DND-41 (cell line): ENCODE measurements at places on chromosomes 2 and 18.

DNA sequence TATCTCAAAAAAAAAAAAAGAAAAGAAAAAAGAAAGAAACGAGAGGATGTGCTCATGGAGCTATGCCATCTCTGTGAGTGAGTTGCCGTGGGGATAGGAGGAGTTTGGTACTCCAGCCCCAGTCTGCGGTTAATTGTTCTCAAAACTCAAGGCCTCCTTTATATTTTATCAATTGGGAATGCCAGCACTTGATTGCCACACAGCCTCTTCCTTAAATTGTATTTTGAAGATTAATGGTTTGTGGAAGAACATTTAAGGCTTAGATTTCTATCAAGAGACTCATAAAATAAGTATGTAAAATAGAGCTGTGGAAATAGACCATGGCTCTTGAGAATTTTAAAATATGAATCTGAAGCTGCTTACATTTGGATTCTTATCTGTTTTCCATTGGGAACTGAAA, 29.8 kb downstream of the KCNE4 start:
- DNase-seq = no peak

DNA sequence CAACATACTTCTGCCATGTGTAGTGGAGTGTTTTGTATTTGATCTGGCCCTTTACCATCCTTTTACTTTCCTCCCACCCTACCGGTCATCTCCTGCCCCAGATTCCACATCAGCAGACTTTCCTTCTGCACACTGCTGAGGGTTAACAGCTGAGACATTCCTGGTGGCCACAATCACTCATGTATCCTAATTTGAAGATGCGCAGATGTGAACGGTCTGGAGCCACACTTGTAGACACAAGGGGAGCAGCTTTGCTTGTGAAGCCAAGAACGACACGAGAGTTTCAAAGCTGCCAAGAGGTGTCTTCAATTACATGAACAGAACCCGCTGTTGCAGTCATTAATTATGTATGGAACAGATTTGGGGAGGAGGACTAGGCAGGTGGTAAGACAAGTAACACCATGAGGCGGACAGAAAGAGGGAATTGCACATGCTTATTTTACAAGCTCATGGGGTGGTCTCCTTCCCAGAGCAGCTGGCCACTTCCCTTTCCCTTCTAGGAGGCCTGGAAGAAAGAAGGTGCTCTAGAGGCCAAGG, 260.7 kb upstream of the KLHL29 start:
- no peak for DNase-seq

GRCh38 chr2:160293391-160294091, 93.5 kb upstream of the ITGB6 start:
- no peak for DNase-seq

DNA sequence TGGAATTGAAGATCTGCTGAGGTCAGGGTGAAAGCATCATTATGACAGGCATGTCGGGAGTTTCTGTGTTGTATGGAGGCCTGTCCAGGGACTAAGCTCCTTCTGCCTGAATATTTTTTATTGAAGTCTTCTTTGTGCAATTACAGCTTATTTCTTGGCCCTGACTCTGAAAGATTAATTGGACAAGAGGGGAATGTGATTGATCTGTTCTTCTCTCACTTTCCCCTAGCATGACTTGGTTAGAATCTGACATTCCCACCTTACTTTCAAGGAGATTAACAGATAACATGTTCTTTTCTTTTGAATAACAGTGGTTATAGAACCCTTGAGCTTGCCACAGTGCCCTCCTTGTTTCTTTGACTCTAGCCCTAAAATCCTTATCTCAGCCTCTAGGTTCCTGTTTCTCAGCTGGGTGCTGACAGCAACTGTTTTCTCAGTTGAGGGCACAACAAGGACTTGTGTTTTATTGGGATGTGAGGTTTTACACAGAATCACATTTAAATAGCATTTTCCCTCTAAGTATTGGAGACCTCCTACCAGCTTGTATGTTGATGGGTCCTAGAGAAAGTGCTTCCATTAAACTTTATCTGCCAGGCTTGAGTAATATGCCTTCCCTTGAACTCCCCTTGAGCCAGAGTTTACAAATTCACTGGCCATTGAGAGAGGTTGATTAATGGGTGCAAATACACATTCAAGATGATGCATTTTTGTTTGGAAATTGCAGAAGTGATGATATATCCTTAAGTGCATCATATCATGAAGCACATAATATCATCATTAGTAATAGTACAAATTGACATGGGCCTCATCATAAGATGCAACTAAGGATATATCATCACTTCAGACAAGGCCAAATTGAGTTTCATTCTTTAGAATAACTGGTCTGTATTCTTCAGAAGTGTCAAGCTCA, 12.5 kb downstream of the TTLL4 start:
- DNase-seq = no peak

DNA sequence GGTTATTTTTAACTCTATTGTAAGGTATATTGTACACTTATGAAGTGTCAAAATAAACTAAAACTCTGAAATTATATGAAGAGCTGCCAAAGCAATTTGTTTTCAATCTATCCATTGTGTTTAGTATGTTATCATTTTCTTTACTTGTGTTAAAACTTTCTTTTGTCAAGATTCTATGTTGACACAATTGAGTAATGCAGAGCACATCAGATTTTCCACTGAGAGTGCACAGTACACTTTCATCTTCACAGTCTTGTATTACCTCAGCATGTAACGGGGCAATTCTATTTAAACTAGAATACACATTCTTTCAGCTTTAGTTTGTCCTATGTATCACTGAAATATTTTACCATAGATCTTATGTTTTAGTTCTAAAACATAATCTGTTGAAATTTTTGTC, 304.4 kb upstream of the ZC3H15 start:
- no peak for DNase-seq

DNA sequence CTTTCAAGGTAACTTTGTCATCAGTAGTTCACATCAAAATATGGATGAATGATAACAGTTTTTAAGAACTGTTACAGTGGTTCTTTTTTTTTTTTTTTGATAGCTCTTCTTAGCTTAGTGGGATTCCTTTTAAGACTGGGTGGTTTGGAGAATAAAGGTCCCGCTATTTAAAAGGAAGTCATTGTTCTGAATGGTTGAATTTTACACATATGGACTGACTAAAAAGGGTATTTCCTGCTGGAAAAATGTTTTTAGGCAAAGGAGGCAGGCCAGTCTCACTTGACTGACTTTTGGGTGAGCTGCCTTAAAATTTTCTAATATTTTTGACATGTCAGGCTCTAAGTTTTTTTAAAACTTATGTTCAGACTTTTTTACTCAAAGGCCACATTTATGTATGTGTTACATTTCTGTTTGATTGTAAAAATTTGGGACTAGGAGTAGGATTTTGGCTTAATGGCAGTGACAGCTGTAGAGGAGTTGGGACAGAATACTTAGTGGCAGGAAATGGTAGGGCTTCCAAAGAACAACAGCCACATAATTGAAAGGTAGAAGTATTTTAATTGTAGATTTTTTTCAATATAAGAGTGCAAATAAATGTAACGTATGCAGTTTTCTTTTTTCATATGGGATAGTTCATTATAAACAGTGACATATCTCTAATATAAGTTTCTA, 13.7 kb downstream of the VAPA start:
- DNase-seq = no peak

GRCh38 chr2:223100061-223100511, 48.1 kb downstream of the KCNE4 start:
- no peak for DNase-seq

- DNase-seq = no peak
These were observed 36.1 kb upstream of the LYPD6B start for GRCh38 chr2:149002378-149002890.

- no peak for DNase-seq
These were observed 18.2 kb upstream of the HMSD start for GRCh38 chr18:63930773-63931354.

- no peak for DNase-seq
These were observed 143.2 kb downstream of the TMEFF2 start for GRCh38 chr2:192051533-192051932.

DNA sequence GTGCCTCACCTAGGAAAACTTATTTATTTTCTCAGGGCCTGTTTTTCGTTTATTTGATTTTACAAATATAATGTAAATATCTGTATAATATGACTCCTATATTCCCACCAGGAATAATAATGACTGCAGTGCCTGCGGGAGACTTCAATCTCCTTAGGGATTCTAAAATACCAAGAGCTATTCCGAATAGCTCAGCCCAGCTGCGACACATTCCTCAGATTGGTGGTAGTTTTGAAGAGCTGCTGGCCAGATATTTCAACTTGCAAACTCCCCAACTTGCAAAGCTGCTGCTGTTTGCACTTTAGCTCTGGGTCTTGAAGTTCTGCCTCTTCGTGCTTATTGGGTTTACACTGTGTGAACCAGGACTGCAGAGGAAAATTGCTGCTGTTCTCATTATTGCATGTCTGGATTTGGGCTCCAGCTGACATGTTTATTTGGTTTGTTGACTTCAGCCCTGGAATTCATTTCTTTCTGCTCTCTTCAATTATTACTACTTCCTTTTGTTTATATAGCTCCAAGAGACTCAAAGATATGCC, 480.2 kb upstream of the CHST9 start:
- DNase-seq = no peak

GRCh38 chr2:230664128-230664527, 48.5 kb upstream of the CAB39 start:
- no peak for DNase-seq

- no peak for DNase-seq
These were observed 9.7 kb downstream of the FAM98A start for GRCh38 chr2:33589444-33589843.

GRCh38 chr2:121897335-121897970, 142.0 kb downstream of the TSN start:
- DNase-seq = peak; percentile 30

DNA sequence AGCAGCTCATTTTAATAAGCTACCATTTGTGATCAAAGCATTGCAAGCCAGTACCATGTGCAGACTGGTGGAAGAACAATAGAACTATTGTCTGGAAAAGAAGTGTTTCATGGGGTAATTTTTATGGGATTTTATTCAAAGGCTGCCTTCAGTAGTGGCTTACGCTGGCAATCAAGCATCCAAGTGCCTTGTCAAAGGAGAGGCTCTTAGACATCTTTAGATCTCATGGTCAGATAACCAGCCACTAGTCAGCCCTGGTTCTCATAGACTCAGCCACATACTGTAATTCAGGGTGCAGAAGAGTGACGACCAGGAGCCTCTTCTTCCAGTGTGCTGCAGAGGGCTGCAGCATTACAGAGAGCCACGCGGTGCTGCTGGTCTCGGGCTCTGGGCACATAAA, 98.5 kb upstream of the NOSTRIN start:
- DNase-seq = no peak

DNA sequence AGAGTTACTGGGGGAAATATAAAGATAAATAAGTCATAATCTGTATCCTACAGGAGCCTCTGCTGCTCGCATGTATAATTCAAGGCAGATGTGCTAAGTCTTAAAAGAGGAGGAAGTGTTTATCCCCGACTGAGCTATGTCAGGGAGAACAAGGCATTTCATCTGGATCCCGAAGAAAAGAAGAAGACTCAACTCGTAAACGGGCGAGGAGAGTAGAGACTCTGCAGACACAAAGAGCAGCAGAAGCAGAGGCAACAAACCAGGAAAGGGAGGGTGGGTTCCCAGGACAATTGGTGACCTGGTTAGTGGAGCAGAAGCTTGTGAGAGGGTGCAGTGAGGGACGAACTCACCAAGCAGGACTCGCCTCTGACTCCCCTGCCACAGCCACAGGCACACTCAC, 368.6 kb downstream of the EIPR1 start:
- DNase-seq = no peak

GRCh38 chr2:81901017-81901416, 1596.5 kb upstream of the LRRTM1 start:
- DNase-seq = no peak

DNA sequence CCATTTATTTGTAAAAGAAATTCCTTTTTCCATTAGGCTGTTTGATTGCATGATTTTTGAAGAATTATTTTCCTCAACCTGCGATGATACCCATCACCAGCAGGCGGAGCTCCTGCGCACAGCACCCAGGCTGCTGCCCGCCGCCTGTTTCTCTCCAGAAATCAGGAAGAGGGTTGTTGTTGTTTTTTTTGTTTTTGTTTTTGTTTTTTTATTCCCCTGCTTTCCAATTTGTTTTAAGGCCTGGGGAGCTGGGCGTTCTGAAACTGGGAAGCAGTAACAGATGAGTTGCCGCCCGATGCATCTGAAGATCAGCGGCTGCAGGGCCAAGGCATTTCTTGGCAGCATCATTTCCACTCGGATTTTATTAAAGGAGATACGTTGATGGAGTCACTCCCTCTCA, 132.1 kb downstream of the MBP start:
- peak; percentile 64 for DNase-seq

DNA sequence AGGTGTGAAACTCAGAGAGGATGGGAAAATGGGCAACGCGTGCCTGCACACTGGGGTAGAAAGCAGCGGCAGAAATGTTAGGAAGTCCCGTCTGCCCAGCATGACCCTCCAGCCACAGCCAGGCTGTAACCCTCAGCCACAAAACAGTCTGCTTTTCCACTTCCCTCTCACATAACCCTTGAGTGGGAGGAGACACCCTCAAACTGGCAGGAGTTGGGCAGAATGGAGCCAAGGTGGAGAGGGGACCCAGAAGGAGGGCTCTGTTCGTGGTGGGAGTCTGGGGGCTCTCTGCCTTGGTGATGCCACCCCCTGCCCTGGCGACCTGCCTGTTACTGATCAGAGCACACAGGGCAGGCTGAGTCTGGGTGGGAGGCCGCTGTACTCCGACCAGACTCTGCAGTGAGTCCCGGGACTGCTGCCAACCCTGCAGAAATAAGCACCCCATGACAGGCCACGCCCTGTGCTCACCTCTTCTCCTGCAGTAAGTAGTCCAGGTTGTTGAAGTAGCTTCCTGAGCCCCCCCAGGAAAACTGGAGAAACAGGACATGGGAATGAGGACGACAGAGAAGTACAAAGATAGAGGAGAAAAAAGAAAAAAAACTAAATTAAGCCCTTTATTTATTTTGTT, 16.0 kb downstream of the FAM178B start:
- DNase-seq = no peak

- DNase-seq = no peak
These were observed 224.1 kb upstream of the DPP10 start for GRCh38 chr2:114218383-114218782.
